ENCODE measurements at places on chromosomes 1 and 21.

- no peak for DNase-seq
Measured at GRCh38 chr1:93824834-93825233, 54.2 kb downstream of the DNTTIP2 start.

DNA sequence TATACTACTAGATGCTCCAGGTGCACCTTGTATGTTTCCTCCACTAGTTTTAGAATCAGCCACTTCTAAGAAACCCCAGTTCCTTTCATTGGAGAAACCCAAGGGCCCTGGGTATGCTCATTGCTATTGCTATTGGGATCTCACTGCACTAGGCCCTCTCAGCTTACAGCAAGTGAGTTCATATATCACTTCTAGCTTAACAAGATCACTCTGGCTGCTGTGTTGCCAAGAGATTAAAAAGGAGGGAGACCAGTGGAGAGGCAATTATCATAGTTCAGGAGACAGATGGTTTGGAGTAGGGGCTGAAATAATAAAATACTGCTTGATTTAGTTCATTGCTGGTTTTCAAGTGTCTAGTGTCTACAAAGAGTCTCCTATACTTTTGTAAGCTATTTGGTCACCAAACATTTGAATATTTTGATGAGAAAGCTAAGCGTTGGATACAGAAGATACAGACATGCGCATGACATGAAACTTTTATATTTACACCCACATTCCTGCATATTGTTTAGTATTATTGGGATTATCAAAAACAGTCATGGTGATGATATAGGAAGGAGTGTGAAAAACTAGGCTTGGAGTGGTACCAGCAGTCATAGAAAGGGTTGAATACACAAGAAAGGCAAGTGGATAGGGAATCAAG lies 671.9 kb downstream of the ADGRL2 start:
- DNase-seq: no peak

DNA sequence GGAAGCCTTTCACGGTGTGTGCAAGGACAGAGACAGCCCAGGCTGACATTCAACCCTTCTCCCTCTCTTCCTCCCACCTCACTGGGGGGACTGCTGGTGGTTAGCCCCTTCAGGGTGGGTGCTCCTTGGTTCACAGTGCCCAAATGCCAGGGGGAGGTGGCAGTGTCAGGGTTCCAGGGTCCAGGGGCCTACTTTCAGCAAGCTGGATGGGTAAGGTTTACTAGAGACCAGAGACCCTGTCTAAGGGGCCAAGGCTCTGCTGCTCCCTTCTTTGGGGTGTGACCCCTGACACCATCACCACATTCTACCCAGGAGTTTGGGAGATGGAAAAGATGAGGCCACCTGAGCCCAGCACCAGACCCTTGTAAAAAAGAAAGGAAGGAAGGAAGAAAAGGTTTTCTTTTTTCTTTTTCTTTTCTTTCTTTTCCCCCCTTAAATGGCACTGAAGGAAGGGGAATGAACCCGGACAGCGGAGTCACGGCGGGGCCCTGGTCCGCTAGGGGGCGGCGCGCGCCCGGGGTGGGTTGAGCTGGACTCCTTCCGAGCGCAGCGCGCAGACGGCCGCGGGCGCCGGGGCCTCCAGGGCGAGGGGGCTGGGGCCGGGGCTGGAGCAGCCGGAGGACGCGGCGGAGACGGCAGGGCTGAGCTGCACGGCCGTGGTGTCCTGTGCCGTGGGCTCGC lies 18.8 kb downstream of the KNCN start:
- DNase-seq: peak; percentile 57

DNA sequence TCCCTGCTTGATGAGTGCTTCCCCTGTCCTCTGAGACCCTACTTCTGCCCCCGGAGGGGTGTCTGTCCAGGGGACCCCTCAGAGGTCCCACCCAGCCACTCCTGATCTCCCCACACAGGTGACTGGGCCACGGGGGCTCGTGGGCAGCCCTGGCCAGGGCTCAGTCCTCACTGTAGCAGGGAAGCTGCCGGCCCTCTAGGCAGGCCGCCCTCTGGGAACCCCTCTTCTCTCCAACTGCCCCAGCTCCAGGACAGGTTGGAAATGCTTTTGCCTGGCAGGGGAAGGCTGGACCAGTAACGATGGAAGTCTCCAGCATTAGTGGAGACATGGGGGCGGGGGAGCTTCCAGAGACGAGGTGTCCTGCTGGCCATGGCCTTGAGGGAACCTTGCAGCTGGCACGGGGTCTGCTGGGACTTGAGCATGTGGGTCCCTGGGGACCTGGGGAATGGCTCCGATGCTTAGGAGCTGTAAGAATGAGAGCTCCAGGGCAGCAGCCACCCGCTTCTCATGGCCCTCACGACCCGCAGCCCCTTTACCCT lies 3.1 kb upstream of the FNDC10 start:
- no peak for DNase-seq

GRCh38 chr1:217021956-217022355 lies 298.7 kb upstream of the ESRRG start:
- DNase-seq: no peak

GRCh38 chr1:42424201-42424600 lies 31.6 kb downstream of the ZMYND12 start:
- DNase-seq: no peak

GRCh38 chr1:11764115-11764514 lies 2.1 kb downstream of the C1orf167 start:
- DNase-seq: no peak

GRCh38 chr1:154453574-154454352 lies 48.3 kb upstream of the TDRD10 start:
- no peak for DNase-seq

DNA sequence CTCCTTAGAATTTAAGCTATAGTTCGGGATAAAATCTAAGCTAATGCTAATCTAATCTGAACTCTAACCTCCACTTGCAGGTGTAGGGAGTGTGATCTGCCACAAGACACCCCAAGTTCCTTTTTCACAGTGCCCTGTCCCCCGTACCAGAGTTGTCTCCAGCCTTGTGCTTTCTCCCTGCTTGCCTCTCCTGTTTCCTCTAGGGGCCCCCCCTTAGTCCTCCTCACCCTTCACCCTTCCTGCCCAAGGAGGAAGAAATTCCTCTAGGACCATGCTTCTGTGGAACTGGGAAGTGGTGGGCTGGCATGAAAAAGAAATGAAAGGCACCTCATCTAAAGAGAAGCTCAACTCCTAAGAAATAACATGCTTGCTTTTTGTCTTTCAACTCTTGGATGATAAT lies 50.2 kb upstream of the BCL9 start:
- DNase-seq: no peak

DNA sequence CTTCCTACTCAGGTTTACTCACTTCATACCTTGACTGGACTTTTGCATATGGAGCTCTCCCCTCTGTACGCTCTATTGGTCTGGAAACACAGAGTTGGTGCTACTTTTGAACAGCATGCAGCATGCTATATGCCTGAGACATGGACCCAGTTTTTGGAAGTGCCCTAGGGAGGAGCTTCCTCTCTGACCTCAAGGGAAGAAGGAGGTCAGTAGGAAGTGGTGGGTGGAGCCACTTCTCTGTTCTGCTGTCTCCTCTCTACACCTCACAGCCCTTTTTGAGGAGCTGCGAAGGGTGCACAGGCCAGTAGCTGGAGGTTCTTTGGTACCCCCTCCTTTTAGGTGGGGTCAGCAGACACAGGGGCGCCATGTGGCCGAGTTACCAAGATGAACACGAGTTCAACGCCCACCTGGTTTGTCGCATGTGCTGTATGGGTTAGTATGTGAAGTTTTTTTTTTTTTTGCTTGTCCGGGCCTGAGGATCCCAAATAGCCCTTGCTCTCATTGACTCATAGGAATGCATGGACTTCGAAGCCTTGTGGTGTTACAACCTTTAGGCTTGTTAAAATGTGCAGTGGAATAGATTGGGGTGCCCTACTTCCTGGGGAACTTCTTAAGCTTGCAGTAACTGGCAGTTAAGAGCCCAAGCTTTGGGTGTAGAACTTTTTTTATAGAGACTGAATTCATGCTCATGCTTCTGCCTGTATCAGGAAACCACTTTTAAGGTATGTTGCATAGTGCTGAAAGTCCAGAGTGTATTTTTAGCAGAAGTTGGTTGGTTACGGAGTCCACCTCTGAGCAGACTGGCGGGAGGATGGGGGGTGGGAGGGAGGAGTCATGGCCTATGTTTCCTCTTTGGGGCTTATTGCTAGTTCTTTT lies 10.7 kb downstream of the MACF1 start:
- peak; percentile 34 for DNase-seq

GRCh38 chr1:87972811-87973210 lies 644.1 kb downstream of the LMO4 start:
- DNase-seq: no peak

GRCh38 chr1:190436615-190437014 lies 41.0 kb downstream of the BRINP3 start:
- no peak for DNase-seq

- no peak for DNase-seq
Measured at GRCh38 chr1:159941591-159942560, 3.5 kb downstream of the IGSF9 start.

GRCh38 chr1:213179784-213180183 lies 128.7 kb downstream of the RPS6KC1 start:
- no peak for DNase-seq

GRCh38 chr1:73104749-73105148 lies 822.4 kb upstream of the NEGR1 start:
- DNase-seq: no peak

- DNase-seq: no peak
Measured at GRCh38 chr1:169892927-169893644, 610 bp downstream of the SCYL3 start.

Measured in central memory CD4-positive, alpha-beta T cell (primary cell).